ENCODE measurements at places on chromosomes 13 and 19.

- DNase-seq, result peak; percentile 37
Measured at GRCh38 chr13:44243198-44243857, 130.3 kb upstream of the SERP2 start.

DNA sequence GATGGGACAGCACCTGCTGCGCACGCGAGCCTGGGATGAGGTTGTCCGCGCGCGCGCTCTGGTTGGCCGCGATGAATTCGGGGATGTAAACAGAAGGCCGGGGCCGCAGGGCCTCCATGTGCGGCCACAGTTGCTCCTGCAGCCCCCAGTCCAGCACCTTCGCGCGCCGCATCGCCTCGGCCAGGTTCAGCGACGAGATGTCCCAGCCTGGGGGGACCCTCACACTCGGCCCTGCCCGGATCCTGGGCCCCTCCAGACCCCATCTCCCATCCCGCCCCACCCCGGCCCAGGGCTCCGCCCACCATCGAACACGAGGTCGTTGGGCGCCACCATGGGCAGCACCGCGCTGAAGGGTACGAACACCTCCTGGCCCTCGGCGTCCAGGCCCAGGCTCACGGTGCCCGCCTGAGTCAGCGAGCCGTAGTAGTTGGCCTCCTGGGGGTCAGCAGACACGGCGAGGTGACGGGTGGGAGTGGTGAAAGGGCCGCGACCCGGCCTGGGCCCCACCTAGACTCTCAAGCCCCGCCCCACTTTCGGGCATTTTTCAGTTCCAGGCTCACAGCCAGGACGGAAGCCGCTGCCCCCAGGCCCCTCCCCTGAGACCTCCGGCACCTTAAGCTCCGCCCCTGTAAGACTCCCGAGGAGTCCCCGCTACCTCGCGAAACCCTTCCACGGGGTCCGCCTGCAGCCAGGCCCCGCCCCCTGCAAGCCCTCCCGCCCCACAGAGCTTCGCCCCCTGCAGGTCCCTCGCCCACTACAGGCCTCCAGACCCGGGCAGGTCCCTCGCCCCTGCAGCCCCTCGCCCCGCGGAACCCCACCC, 1.1 kb downstream of the ISYNA1 start:
- peak; percentile 96 for DNase-seq

DNA sequence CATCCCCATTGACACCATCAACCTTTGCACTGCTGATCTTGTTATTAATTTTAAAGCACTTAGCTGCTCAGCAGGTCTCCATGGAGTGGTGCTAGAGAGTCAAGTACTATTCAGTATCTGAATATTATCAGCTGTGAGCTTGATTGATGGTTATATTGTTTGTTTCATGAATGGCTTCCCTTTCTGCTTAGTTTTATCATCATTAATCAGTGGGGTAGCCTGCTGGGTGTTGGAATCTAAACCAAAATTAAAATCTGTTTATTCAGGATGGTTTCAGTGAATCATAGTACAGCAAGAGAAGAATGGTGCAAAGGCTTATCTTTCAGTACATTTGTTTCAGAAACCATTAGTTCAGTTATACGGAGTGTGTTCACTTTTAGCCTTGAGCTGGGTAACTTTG, 42.5 kb upstream of the SCEL start:
- no peak for DNase-seq

GRCh38 chr19:55283548-55284377, at the start of gene BRSK1:
BRSK1 (plus strand) TSS chr19:55283997; CDS start chr19:55284443, 446 bp downstream.
- DNase-seq, result no peak

DNA sequence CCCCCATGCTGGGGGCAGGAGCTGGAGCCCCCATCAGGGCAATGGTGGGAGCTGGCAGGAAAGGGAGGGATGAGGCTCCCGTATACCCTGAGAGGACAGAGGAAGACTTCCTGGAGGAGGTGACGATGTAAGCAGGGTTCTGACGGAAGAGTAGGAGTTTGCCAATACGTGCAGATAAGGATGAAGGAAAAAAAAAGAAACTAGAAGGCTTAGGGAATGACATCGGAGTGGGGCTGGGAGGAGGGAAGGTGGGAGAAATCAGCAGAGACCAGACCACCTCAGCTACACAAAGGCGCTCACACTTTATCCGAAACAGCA, 32.3 kb downstream of the ARHGEF18 start:
- DNase-seq, result no peak
